ENCODE measurements at places on chromosomes 6 and 20. TPM values are rescaled to one million over a fixed set of nuclear protein-coding genes. Genes with fewer than 3 reads are reported as not detected.

DNA sequence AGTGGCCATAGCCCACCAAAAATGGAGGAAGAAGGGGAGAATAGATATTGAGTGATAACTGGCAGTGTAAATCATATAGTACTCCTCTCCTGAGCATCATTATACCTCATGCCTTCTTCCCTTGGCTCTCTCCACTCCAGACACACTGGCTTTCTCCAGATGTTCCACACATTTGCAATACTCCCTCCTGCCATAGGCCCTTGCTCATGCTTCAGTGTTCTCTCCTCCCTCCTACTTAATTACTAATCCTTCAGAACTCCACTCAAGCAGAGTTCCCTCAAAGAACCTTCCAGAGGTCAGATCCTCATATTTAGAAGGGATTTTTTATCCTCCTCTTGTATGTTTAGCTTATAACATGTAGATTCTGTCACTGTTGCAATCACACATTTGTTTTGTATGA lies 279.5 kb upstream of the SUPT3H start:
- ATAC-seq = no peak

The NR2E1 gene
- 1.7 TPM for total RNA-seq

The DEFB132 gene
- total RNA-seq = 0.15 TPM

DNA sequence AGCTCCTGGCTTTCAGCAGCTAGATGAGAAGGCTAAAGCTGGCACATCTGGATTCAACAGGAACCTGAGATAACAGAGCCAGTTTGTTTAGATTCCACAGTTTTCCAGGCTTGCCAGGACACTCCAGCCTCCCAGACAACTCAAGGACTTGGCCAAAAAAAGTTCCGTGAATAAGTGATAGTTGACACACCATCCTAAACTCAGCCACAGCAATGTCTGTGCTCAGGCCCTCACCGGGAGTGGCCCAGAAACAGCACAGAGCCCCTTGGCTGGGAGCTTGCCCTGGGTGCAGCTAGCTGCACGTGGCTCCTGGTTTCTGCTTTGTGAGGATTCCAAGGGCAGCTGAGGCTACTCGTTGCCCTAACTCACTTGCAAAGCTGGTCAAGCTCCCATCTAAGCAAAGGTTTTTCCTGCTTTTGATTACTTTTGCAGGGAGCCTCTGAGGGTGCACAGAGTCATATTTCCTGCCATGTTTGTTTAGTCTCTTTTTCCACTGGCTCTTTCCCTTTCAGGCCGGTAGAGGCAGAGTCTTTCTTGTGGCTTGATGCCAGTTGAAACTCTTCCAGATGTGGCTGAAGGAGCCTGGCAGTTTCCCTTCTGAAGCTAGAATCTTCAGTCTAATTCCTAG lies 118.3 kb upstream of the ECI2 start:
- peak; percentile 94 for ATAC-seq

DNA sequence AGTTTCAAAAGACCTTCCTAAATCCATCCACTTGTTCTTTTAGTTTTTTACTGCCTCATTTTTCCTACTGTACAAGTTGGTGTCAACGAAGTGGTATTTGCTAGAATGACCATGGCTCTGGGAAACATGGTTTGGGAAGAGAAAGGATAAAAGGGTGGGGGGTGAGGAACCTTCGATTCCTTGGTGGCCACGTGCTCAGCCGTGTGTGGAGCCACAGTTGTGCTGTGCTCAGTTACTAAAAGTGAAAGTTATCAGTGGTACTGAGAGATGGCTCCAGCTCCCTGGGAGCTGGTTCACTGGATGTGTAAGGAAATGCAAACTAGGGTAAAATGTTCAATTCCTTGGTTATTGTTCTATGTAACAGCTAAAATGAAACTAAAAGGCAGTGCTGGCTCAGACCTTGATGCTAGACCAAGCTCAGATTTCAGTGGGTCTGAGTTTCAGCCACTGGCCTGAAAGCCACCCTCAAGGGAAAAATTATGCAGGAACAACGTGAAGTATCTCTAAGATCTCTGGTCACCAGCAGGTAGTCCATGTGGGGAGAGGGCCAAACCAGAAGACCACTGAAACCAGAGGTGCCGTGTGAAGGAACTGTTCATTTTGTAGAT lies 7.4 kb upstream of the SLC22A2 start:
- ATAC-seq = no peak

DNA sequence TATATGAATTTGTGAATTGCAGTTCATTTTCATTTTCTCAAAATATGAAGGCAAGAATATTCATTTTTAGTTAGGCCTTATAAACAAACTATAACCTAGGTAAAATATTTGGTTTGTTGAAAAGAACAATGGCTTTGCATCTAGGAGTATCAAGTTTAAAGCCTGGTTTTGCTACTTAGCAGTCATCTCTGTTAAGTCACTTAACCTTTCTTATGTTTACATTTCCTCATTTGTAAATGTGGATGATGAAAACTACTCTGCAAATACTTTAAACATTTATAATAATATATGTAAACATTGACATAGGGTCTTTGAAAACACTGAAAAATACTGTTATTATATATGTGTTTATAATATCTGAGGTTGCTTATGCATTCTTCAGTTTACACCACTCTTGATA lies 135.5 kb downstream of the CENPW start:
- ATAC-seq = no peak

The GHRH gene
- total RNA-seq = not detected

DNA sequence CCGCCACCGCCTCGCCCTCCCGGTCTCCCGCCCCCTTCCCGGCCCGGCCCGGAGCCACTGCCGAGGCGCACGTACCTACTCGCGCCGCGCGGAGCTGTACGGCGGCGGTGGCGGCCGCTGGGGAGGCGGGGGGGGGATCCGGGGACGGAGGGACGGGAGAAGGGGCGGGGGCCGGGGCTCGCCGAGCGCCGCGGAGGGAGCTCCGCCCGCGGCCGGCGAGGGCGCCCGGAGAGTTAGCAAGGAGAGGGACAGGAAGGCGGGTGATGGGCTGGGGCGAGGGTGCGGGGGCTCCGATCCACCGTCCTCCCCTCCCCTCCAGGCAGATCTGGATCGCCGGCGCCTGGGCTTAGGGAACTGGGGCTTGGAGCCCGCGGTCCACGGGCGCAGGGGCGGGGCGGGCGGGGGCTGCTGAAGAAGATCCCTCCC lies 548 bp upstream of the TMEM74B start:
- ATAC-seq = peak; percentile 79

The GPR6 gene
- 0.33 TPM for total RNA-seq

The IL17A gene
- not detected for total RNA-seq

GRCh38 chr6:67544851-67545452 lies 1090.1 kb upstream of the ADGRB3 start:
- ATAC-seq = no peak

DNA sequence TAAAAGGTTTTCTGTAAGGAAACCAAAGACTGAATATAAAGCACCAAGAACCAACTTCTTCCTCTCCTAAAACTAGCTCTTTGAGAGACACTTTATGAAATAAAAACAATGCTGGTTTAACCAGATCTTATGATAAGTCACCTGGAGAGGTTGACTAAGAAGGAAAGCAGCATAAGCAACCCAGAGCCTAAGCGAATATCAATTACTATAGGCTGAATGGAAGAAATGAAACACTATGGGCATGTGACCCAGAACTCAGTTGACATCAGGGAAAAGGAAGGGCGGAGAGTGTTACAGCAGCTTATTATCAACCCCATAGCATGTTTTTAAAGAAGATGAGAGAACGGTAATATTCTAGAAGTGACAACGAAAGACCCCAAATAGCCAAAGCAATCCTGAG lies 94.1 kb upstream of the STMND1 start:
- ATAC-seq = no peak

GRCh38 chr6:44096612-44097011 lies 30.6 kb downstream of the MRPL14 start:
- ATAC-seq = peak; percentile 91

DNA sequence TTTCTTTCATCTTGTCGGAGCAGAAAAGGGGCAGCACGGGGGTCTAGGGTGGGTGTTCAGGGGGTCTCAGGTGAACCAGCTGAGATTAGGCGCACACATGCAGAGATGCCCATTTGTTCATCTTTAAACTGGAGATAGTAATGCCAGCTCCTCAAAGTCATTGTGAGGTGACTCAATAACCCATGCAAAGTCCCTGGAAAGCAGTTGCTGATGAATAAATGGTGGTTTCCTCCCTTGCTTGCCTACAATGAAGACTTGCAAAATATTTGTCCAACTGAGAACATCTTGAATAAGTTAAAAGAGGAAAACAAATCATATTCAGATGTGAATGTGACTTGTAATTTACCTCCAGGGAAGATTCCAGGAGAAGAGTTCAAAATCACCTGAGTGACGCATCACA lies 206.9 kb downstream of the LY86 start:
- ATAC-seq = peak; percentile 78

- no peak for ATAC-seq
Observed at GRCh38 chr6:6284221-6284966, 36.1 kb downstream of the F13A1 start.

DNA sequence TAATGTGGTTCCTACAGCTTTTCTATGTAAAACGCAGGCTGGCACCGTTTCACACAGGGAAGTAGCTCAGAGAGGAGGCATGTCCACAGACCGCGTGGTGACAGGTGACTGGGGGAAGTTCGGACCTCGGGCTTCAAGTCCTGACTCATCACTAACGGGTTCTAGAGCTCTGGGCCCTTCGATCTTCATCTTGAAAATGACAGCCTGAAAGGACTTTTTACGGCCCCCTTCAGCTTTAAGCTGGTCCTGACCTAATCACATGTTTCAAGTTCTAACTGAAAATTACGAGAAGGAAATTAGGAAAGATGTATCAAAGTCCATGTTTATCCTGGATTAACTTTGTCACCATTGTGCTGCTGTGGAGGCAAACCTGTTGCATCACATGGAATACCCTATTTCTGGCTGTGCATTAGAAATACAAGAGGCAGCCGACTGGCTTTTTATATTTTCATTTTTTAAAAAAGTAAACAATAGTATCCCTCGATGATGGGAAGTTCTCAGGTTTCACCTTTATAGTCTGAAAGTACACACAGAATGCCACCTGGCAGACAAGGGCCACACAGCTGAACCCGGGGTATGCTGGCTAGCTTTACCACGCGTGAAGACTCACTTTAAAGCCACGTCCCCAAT lies 2.0 kb downstream of the MAN1A1 start:
- no peak for ATAC-seq

DNA sequence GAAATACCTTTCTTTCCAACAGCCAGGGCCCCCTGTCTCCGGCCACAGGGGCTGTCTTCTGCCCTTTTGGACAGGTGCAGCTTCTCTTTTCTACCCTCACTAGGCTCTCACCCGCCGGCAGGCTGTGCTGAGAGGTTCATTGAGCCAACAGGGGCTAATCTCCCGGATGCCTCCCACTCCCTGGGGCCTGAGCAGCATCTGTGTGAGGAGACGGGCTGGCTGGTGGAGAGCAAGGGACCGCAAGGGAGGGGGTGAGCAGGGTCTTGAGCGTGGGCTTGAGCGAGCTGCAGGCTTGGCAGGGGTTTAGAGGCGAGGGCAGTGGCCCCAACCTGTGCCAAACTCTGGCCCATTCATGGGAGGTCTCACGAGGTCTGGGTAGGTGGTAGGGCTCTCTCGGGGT lies 56.5 kb upstream of the CST7 start:
- ATAC-seq = no peak

- no peak for ATAC-seq
Observed at GRCh38 chr6:43800298-43800623, 30.2 kb downstream of the VEGFA start.

DNA sequence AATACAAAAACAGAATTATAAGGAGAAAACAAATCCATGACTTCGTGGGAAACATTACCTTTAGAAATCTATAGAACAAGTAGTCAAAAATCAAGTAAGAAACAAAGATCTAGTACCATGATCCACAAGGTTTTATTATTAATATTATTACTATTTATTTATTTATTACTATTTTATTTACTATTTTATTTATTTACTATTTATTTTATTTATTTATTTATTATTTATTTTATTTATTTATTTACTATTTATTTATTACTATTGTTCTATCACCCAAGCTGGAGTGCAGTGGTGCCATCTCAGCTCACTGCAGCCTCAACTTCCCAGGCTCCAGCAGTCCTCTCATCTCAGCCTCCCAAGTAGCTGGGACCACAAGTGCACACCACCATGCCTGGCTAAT lies 13.5 kb upstream of the ELMO2 start:
- no peak for ATAC-seq

GRCh38 chr6:149435919-149436586 lies 36.0 kb downstream of the SUMO4 start:
- ATAC-seq = no peak

Data from motor neuron (in vitro differentiated cells).